ENCODE measurements at places on chromosomes 3 and 15. TPM values are rescaled to one million over a fixed set of nuclear protein-coding genes. Genes with fewer than 3 reads are reported as not detected.
A peak's percentile ranks its signal among the peaks of the same experiment; 100 is the strongest.

Gene ALG1L2
- total RNA-seq, result not detected

Gene ULK4
- total RNA-seq, result 8.7 TPM

Gene MUC20
- total RNA-seq, result 1.5 TPM

Gene PAQR9
- total RNA-seq, result not detected

Gene LSAMP
- total RNA-seq, result 0.26 TPM

Gene SV2B
- 0.88 TPM for total RNA-seq

Gene HES1
- 48.9 TPM for total RNA-seq

Gene C3orf18
- 20.9 TPM for total RNA-seq

Gene GUCA1C
- total RNA-seq, result not detected

GRCh38 chr15:74609938-74610301, 5.7 kb upstream of the CLK3 start:
- no peak for DNase-seq
- H3K4me1 ChIP-seq, result no peaks in the 10 kb centered on the region
- no peak overlapping the region for H3K27ac ChIP-seq
- no peaks in the 10 kb centered on the region for H3K27me3 ChIP-seq
- no peaks in the 10 kb centered on the region for H3K36me3 ChIP-seq
- H3K4me3 ChIP-seq, result no peak overlapping the region

DNA sequence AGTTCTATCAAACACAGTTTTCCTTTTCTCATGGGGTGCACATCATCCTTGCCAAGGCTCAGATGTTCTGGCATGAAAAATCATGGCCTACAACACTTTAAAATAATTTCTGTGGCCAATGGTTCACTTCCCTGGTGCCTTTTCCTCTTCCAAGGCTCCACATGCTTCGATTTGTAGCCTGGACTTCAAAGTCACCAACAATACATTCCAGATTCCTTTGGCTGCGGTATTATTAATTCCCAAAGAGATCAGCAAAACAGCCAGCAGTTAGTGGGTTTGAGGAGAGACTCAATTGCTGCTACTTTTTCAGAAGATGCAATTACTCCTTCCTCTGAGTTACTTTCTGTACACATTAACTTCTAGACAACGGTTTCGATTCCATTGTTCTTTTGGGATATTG, 80.3 kb upstream of the CCDC80 start:
- H3K36me3 ChIP-seq, result no peaks in the 10 kb centered on the region

DNA sequence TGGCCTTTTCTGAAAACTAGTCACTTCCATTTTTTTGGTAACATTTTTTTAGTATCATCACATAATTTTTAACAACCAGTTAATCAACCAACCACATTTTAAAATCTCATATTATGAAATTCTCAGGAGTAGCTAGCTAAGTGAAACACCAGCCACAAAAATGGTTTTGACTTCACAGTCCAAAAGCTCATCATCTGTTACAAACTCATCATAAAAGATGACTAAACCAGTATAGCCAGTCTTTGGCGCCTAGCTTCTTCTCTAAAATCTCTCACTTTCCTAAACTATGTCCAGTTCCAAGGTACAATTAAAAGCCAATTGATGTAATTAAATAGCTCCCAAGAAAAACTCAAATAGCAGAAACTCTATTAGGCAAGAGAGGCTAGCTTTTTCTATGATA, 88.2 kb upstream of the ZNF385D start:
- no peak for DNase-seq
- H3K4me1 ChIP-seq, result no peaks in the 10 kb centered on the region
- no peak overlapping the region for H3K4me3 ChIP-seq
- H3K27ac ChIP-seq, result no peak overlapping the region
- H3K36me3 ChIP-seq, result no peaks in the 10 kb centered on the region
- H3K27me3 ChIP-seq, result no peaks in the 10 kb centered on the region

DNA sequence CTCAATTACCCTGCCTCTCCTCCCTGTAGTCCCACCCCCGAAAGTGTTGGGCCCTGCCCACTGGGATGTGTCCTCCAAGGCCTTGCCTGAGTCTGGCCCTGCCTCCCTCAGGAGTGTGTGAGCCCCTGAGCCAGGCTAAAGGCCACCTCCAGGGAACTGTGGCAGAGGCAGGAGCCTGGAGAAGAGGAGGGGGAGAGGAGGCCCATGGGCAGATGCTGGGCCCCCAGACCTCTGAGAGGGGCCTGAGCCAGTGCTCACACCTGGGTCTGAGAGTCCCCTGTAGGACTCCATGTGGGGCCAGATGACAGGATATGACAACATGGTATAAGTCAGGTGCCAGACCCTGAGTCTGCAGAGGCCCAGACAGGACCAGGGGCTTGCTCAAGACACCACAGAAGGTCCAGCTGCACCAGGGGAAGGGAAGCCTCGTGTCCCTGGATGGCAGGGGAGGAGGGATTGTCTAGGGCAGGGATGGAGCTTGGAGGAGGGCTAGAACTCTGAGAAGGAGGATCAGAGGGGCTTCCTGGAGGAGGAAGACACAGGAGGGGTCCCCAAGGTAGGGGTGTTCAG, 217.9 kb downstream of the TBC1D2B start:
- H3K4me3 ChIP-seq, result no peak overlapping the region
- no peaks in the 10 kb centered on the region for H3K27me3 ChIP-seq
- no peak overlapping the region for H3K27ac ChIP-seq
- no peaks in the 10 kb centered on the region for H3K4me1 ChIP-seq
- no peaks in the 10 kb centered on the region for H3K36me3 ChIP-seq

GRCh38 chr3:30766522-30766921, 127.9 kb downstream of the GADL1 start:
- H3K36me3 ChIP-seq, result no peaks in the 10 kb centered on the region
- DNase-seq, result no peak
- no peaks in the 10 kb centered on the region for H3K27me3 ChIP-seq
- H3K27ac ChIP-seq, result no peak overlapping the region
- H3K4me3 ChIP-seq, result no peak overlapping the region
- H3K4me1 ChIP-seq, result no peaks in the 10 kb centered on the region

GRCh38 chr3:25469558-25469957, 41.5 kb downstream of the RARB start:
- no peak overlapping the region for H3K4me3 ChIP-seq
- H3K36me3 ChIP-seq, result no peaks in the 10 kb centered on the region
- no peaks in the 10 kb centered on the region for H3K4me1 ChIP-seq
- DNase-seq, result peak; percentile 68
- H3K27me3 ChIP-seq, result no peaks in the 10 kb centered on the region

DNA sequence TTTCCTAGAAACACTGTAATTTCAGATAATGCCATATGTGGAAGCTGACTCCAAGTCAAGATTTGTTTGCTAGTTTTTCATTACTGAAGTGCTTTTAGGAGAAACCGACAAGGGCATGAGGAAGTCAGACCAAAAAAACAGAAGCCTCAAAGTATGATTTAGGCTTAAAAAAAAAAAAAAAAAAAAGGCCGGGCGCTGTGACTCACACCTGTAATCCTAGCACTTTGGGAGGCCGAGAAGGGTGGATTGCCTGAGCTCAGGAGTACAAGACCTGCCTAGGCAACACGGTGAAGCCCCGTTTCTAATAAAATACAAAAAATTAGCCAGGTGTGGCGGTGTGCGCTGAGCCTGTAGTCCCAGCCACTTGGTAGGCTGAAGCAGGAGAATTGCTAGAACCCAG, 11.6 kb downstream of the RPL15 start:
- H3K4me1 ChIP-seq, result no peaks in the 10 kb centered on the region
- DNase-seq, result no peak

- H3K4me3 ChIP-seq, result no peak overlapping the region
- H3K27ac ChIP-seq, result no peak overlapping the region
- H3K4me1 ChIP-seq, result no peaks in the 10 kb centered on the region
- H3K27me3 ChIP-seq, result no peaks in the 10 kb centered on the region
- no peaks in the 10 kb centered on the region for H3K36me3 ChIP-seq
Measured at GRCh38 chr15:74250266-74250665, 14.1 kb downstream of the CCDC33 start.

DNA sequence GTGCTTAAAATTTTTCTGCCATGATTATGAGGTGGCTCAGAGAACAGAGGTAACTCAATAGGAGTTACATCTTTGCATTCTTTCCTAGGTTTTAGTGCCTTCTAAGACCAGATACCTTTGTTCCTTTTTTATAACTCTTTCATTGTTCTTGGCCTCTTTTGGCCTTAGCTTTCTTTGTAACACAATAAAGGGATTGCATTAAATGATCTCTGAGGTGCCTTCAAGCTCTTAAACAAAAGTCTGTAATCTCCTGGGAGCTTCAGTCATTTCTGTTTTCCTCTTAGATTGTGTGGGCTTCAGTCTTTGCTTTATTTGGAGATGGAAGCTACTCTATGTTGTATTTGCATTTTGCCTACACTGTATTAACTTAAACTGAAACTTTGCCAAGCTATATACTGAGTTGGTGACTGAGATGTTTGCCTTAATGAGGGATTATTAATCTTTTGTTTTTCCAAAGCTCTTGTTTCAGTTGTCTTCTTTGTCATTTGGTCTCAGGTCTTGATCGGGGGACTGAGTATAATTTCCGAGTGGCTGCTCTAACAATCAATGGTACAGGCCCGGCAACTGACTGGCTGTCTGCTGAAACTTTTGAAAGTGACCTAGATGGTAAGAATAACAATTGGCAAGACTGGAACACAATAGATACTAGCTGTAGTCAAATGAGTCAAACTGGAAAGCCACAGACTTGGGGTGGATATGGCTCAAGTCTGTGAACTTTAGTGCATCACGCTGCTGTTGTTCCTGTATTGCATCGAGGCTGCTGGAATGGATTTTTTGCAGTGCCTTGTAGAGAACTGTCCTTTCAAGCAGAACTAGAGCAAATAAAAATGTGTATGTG, 110.3 kb downstream of the HCN4 start:
- no peaks in the 10 kb centered on the region for H3K27me3 ChIP-seq
- H3K4me1 ChIP-seq, result no peaks in the 10 kb centered on the region
- no peaks in the 10 kb centered on the region for H3K36me3 ChIP-seq
- DNase-seq, result no peak
- H3K4me3 ChIP-seq, result no peak overlapping the region

GRCh38 chr3:9627901-9628633, 21.2 kb upstream of the MTMR14 start:
- no peak overlapping the region for H3K27ac ChIP-seq
- no peaks in the 10 kb centered on the region for H3K4me1 ChIP-seq
- no peak overlapping the region for H3K4me3 ChIP-seq
- no peaks in the 10 kb centered on the region for H3K36me3 ChIP-seq
- no peak for DNase-seq

DNA sequence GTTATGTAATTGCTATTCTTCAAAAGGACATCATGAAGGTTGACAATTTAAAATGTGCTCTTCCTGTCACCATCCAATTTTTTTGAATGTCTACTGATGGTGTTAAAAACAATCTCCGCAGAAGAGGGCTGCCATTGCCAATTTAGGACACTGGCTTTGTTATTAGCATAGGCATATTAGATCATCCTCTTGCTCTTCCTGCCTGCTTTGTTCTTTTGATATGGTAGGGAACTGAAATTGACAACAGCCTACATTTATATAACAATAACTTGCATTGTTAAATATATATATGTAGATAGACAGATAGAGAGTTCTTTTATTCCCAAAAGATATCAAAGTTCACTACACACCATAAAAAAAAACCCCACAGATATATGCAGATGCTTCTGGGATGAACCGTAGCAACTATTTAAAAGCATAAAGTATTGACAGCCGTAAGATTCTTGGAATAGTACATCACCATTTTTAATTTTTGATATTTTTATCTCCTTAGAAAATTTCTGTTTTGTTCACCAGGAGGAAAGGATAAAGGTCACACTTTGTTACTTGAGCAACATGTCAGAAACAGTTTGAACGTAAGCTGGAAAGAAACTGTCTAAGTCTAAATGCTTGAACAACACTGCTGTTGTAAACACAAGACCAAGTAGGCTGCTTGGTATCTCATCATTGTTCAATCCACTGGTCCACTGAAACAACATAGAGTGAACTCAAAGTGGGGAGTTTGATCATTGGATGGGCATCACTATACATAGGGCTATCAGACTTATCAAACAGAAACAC, 66.5 kb downstream of the MDFIC2 start:
- no peaks in the 10 kb centered on the region for H3K36me3 ChIP-seq
- no peak for DNase-seq
- no peaks in the 10 kb centered on the region for H3K27me3 ChIP-seq
- H3K4me3 ChIP-seq, result no peak overlapping the region
- H3K4me1 ChIP-seq, result no peaks in the 10 kb centered on the region

GRCh38 chr3:77530870-77531269, 491.0 kb downstream of the ROBO2 start:
- H3K4me3 ChIP-seq, result no peak overlapping the region
- H3K27me3 ChIP-seq, result no peaks in the 10 kb centered on the region
- no peaks in the 10 kb centered on the region for H3K4me1 ChIP-seq
- no peaks in the 10 kb centered on the region for H3K36me3 ChIP-seq
- DNase-seq, result no peak

GRCh38 chr3:20123131-20123652, 62.8 kb downstream of the SGO1 start:
- H3K4me1 ChIP-seq, result no peaks in the 10 kb centered on the region
- no peak overlapping the region for H3K4me3 ChIP-seq
- DNase-seq, result no peak
- no peak overlapping the region for H3K27ac ChIP-seq
- no peaks in the 10 kb centered on the region for H3K36me3 ChIP-seq

- H3K27ac ChIP-seq, result no peak overlapping the region
- H3K36me3 ChIP-seq, result no peaks in the 10 kb centered on the region
Measured at GRCh38 chr15:89333011-89333860, 1.4 kb downstream of the POLG start.

DNA sequence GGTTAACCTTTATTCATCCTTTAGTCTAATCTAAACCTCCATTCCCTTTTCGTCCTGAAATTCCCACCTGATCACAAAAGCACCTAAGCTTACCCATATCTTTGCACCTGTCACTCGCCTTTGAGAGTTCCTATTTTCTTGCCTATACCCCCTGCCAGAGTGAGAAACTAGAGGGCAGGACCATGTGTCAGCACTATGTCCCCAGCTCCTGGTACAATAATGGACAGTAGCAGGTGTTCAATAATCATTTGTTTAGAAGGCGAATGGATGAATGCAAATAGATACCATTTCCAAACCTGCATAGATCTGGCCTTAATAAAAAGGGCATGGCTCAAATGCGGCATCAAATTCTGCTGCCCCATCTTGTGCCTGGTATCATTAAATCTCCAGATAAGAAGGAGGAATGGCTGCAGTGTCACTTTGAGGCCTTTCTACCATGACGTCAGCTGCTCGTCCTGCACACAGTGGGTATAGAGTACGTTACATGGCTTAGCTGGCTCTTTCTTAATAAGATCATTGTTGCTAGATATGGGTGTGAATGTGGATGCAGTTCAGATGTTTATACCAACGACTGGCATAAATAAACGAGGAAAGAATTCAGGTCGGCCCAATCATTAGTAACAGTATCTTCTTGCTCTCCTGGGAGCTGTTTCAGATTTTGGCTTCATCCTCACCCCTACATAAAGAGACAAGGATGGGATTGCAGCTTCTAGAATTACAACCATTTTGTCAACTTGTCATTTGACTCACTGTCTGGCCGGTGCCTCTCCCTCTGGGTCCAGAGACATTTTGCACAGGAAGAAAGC, 148.7 kb downstream of the RORA start:
- H3K27me3 ChIP-seq, result no peaks in the 10 kb centered on the region
- DNase-seq, result no peak
- H3K36me3 ChIP-seq, result no peaks in the 10 kb centered on the region
- H3K4me3 ChIP-seq, result no peak overlapping the region

Data from uterus (tissue), 4 donors.